ENCODE measurements at places on chromosomes 5 and 9. TPM values are rescaled to one million over a fixed set of nuclear protein-coding genes. Genes with fewer than 3 reads are reported as not detected.

CCNO gene
- total RNA-seq = 14.4 TPM

DTWD2 gene
- total RNA-seq = 9.5 TPM

ZFP2 gene
- total RNA-seq = 2.3 TPM

ACOT12 gene
- 0.75 TPM for total RNA-seq

DOK3 gene
- total RNA-seq = 12.8 TPM

DNAJC18 gene
- 14.6 TPM for total RNA-seq

TTC23L gene
- 1.6 TPM for total RNA-seq

MCTP1 gene
- total RNA-seq = 9.9 TPM

PCDHB12 gene
- 3.5 TPM for total RNA-seq

- DNase-seq = no peak
These were observed 90.4 kb downstream of the MVB12B start for GRCh38 chr9:126417043-126417442.

DNA sequence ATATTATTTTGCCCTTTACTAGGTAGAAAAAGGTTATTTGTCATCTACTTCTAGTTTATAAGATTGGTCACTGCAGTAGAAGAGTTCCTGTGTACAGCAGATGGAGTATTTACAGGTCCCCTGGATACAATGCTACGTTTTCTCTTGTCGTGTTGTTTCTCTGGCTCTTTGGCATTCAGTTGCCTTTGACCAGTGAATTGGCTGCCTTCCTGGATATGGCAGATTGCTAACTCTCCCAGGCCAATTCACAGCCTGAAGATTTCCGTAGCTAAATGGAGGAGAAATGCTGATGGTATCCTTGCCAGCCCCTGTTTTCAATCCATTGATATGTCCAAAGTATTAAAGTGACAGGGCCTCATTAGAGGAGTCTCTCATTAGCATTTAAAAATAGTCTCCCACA lies 32.5 kb upstream of the GNAQ start:
- no peak for DNase-seq

- DNase-seq = no peak
These were observed 53.6 kb downstream of the PDCD1LG2 start for GRCh38 chr9:5563886-5564285.

DNA sequence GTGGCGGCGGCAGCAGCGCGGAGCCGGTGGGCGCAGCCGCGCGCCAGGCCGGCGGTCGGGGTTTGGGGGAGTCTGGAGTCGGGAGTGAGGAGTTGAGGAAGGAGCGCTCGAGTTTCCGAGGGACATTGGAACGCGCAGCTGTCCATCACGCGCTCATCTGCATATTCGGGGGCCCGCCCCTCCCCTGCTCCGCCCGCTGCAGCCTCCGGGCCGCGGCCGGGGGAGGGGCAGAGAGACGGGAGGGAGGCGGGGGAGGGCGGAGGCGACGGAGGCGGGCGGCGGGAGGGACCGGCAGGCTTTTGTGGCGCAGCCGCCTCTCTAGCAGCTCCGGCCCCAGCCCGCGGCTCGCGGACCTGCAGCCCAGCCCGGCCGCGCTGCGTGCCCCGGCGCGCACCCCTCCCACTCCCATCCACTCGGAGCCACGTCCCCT lies at the start of gene IRX2:
Gene IRX2 (minus strand): TSS at position 86 of the 430 bp plus-strand sequence. CDS start 264 bp downstream, outside the sequence.
- DNase-seq = peak; percentile 52

GRCh38 chr5:154446195-154447088 lies 645 bp downstream of the SAP30L start:
- DNase-seq = peak; percentile 58

- DNase-seq = no peak
These were observed 8.6 kb downstream of the KLHL9 start for GRCh38 chr9:21326526-21327139.

GRCh38 chr5:142375944-142376411 lies 51.2 kb upstream of the SPRY4 start:
- peak; percentile 66 for DNase-seq

- DNase-seq = no peak
These were observed 7.8 kb upstream of the TPM2 start for GRCh38 chr9:35697486-35697885.

DNA sequence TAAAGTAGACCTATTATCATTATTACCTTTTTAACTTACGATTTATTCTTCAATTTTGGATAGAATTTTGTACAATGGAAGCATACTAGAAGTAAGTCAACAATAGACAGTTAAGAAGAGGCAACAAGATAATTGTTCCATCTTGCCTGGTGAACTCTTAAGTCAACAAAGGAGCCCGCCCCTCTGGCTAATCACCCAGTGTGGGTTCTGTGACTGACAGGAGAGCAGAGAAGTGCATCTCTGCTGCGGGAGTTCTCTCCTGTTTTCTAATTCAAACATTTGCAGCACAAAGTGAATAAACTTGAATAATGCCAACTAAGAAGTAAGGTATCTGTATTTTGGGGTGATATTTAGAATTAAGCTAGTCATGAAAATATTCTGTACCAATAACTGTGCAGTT lies 6.7 kb upstream of the ISL1 start:
- no peak for DNase-seq

DNA sequence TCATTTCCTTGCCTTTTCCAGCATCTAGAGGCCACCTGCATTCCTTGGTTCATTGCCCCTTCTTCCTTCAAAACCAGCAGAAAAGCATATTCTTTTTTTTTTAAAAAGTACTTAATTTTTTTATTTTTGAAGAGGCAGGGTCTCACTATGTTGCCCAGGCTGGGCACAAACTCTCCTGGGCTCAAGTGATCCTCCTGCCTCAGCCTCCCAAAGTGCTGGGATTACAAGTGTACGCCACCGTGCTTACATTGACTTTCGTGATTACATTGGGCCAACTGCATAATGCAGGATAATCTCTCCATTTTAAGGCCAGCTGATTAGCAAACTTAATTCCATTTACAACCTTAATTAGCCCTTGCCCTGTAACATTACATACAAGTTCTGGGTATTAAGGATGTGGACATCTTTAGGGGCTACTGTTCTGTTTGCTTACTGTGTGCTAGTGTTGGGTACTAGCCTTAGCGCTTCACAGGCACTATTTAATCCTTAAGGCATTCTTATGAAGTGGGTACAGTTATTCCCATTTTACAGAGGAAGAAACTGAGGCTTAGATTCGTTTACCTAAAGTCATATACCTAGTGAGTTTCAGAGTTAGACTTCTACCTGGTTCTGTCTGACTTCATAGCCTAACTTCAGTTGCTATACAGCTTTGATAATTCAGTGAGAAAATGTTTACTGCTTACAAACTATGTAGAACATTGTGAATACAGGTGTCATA lies 33.7 kb downstream of the SLC25A51 start:
- DNase-seq = no peak

DNA sequence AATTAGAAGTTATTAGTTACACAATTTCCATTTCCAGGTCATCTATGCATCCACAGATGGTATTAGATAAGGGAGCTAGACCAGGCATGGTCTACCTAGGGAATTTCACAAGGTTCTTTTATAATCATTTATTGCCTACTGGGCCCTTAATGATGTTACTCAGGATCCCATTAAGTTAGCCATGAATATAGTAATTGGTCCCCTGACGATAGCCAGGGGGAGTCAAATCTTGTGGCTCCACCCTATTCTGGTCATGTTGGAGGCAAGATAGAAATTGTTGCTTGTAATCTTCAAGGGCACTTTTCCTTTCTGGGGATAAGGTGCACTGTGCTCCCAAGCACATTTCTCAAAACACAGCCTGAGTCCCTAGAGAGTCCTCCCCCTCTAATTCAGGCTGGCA lies 14.1 kb upstream of the ELL2 start:
- DNase-seq = no peak

GRCh38 chr9:2640570-2640969 lies 19.0 kb downstream of the VLDLR start:
- no peak for DNase-seq

GRCh38 chr5:132808448-132808847 lies 4.7 kb upstream of the SOWAHA start:
- no peak for DNase-seq

DNA sequence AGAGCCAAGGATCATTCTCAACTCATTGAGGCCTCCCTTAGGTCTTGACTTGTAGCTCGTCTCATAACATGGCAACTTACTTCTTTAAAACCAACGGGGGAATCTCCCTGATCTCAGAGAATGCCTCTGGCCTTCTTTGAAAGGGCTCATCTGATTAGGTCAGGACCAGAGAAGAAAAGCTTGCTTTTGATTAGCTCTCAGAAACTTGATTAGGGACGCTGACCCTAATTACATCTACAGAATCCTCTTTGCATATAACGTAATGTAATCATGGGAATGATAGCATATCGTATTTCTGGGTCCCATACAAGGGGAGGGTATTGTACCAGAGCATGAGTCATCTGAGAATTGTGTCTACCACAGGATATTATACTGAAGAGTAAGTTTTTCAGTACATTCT lies 125.1 kb upstream of the SH3GL2 start:
- no peak for DNase-seq

GRCh38 chr5:37721447-37721871 lies 118.4 kb downstream of the GDNF start:
- no peak for DNase-seq

DNA sequence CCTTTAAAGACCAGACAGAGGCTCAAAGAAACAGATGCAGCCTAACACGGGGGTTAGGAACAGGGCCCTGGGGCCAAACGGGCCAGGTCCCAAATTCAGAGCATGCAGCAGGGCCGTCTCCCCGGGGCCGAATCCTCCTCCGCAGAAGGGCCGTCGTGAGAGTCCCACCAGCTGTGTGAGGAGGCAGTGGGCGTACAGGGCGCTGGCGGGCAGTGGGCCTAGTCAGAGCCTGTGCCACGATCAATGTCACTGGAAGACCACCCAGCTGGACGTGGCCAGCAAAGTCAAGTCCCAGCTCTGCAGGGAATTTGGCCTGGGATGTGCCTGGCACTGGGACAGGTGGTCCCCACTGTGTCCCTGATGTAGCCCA lies 15.8 kb upstream of the FCN2 start:
- DNase-seq = no peak

DNA sequence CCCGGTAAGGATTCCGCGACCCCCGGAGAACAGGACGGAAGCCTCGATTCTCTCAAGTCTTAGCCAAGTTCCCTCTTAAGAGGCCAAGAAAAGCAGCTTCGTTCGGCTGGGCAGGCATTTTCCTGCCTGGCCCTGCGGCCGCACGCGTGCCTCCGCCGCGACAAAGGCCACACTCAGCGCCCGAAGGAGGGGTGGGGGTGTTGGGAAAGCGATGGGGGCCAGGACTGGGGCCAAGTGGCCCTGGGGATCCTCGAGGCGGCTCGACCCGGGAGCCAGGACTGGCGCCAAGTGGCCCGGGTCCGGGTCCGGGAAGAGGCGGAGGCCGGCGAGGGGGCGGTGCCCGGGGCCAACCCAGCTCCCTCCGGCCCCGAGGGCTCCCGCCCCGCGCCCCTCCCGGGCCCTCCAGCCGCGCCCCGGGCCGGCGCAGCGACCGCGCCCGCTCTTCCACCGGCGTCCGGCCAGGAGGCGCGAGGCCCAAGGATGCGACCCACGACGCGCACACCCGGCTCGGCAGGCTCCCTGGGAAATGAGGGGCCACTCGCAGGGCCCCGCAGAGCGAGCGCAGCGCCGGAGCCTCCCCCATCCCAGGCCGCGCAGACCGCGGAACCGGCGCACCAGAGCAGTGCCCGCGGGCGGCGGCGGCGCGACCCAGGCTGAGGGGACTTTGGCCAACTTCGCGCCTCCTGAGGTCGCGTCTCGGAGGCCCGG lies 756 bp downstream of the VAV2 start:
- no peak for DNase-seq

DNA sequence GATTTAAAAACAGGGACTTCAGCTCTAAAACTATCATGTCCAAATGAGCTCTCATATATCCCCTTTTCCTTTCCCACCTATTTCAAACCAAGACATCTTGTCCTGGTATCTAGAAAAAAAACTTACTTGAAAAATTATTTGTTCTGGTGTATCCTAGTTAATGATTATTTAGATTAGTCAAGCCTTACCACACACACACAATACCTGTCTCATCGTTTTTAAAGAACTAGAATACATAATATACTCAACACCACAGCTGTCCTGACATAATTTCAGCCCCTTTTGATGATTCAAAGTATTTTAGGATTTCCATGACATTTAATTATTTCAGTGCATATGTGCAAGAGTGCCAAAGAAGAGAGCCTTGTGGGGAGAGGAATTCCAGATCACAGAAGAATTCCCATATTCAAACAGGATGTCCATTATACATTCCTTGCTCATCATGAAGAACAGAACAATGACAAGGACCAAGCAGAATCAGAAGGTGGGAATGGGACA lies 233.7 kb downstream of the SMARCA2 start:
- DNase-seq = no peak

DNA sequence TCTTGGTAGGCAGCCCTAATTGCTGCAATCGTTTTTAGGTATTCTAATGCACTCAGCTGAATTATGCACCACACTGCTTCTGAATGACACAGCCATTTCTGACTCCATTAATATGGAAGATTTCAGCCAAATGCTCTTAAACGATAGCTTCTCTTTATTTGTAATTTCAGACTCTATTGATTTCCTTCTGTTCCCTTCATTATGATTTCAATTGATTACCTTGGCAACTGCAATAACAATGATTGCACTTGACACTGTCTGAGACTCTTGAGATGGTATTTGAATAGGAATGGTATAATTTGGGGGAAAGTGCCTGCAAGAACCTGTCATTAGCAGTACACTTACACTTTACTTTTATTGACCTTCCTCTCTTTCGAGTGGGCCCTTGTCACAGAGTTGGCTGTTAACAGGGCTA lies 296.1 kb upstream of the DMAC1 start:
- no peak for DNase-seq

GRCh38 chr5:52811067-52811749 lies 23.5 kb downstream of the ITGA1 start:
- DNase-seq = no peak

DNA sequence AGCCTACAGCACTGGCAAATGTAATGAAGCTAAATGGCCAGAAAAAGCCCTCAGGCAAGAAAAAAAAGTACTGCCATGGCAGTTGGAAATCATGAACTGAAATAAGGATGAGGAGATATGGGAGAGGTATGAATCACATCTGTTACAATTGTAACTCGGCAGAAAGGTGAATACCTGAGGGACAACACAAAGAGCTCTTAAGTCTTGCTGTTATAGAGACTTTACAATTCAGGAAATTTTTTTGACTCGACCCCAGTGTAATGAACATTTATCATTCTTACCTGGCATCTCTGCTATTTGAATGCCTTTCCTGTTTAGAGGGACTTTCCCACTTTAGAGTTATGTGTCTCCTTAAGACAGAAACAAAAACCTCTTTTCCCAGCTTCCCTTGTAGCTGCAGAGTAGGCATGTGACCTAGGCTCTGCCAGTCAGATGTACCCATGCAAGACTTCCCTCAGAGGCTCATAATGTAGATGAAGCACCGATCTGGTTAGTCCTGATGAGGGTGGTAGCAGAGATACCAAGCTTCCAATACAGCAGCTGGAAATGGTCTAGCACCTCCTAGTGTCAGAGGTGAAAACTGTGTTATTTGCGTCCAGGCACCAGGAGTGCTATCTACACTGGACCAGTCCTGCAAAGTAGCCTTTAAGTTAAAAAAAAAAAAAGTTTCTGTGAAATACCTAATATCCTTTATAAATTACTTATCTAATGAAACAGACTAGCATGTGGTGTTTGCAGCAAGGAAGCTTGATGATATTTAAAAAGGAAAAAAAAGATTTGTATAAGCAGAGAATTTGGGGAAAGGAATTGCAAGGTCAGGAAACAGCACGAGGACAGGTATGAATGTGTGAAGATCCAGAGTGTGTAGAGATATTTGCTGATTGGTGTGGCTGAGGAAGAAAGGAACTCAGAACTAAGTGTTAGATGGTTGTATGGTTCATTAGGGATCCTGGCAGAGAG lies 146.9 kb upstream of the SLC1A3 start:
- no peak for DNase-seq
